Left renal cortex interstitium (tissue), 4 donors: ENCODE measurements at places on chromosomes 12 and 14. TPM values are rescaled to one million over a fixed set of nuclear protein-coding genes. Genes with fewer than 3 reads are reported as not detected.
A peak's percentile ranks its signal among the peaks of the same experiment; 100 is the strongest.

The ASB2 gene
- polyA plus RNA-seq = 0.53 TPM

The C14orf119 gene
- polyA plus RNA-seq = 71.0 TPM

The POTEM gene
- polyA plus RNA-seq = not detected

The DIO2 gene
- 0.58 TPM for polyA plus RNA-seq

The NUMB gene
- 65.1 TPM for polyA plus RNA-seq

DNA sequence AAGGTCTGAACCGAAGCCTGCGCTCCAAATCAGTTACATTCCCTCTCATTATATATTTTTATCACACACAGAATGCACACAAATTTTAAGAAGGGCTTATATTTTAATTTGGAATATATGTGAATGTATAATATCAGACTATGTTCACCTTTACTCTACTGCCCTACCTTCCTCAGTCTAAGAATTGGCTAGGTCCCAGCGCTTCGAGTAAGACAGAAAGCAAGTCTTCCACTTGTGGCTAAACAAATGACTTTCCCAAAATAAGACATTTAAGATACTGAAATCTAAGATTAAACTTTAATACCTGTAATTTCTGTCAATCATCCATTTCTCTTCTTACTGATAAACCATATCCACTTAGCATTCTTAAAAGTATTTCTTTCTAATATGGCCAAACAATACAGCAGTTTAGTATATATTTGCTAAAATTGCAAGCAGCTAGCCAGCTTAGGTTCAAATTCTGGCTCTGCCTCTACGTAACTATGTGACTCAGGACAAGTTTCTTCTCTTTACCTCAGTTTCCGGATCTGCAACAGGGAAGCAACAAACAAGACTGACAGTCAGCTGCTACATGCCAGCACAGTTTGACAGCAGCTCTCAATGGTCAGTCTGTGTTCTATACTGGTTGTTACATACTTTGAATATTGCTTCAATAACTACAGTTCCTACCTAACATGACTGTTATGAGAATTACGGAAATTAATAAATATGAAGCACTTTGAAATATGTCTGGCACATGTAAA is 2.0 kb downstream of the INTS13 start:
- no peak for DNase-seq

DNA sequence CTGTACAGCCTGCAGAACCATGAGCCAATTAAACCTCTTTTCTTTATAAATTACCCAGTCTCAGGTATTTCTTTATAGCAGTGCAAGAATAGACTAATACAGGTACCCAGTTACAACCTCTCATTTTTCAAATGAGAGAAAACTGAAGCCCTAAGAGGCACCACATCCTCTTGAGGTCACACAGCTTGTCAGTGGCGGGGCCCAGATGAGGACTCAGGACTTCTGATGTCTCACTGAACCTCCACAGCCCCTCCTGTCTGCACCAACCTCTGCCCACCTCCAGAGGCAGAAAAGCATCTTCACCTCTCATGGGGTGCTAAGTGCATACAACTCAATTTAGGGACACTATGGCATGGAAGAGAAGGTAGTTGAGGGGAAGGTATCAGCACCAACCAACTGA is 120.7 kb downstream of the CRACR2A start:
- DNase-seq = no peak

DNA sequence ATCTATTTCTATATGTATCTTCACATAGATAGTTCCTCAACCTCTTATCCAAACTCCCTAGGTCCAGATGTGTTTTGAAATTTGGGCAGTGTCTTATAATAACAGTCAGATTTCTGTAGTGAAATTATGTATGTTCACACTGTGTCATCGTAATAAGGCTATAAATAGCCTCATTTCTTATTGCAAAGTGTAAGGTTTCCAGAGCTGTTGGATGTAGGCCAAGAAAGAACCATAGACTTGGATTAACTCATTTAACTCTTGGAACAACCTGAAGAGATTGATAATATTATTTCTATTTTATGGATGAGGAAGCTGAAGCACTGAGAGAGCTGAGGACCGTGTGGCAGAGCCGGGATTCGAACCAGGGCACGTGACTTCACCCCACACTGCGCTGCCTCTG is 49.0 kb upstream of the PIWIL1 start:
- DNase-seq = no peak

- DNase-seq = no peak
Observed at GRCh38 chr12:111316671-111317070, 52.2 kb downstream of the PHETA1 start.

DNA sequence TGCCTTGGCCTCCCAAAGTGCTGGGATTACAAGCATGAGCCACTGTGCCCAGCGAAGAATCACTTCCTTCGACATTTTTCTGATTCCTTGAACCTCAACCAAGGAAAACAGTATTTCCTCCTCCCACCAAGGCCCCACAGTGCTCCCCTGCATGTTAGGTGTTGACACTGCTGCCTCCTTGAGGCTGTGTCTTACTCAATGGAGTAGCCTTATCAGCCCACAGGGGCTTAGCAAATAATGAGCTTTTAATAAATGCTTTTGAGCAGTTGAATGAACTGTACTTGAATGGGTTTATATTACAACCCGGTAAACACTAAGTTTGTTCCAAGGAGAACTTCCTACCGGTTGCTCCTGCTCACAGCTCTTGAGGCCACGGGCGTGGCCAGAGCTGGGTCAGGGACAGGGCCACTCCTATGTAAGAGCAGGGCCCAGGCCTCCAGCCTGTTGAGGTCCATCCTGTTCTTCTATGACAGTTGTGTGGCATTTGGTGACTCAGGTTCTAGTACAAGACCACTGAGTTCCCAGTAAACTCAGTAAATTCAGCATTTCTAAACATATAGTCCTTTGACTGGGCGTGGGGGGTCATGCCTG is 36.8 kb upstream of the TUBA1A start:
- no peak for DNase-seq

- no peak for DNase-seq
Observed at GRCh38 chr12:48773686-48774085, 15.2 kb downstream of the ADCY6 start.

DNA sequence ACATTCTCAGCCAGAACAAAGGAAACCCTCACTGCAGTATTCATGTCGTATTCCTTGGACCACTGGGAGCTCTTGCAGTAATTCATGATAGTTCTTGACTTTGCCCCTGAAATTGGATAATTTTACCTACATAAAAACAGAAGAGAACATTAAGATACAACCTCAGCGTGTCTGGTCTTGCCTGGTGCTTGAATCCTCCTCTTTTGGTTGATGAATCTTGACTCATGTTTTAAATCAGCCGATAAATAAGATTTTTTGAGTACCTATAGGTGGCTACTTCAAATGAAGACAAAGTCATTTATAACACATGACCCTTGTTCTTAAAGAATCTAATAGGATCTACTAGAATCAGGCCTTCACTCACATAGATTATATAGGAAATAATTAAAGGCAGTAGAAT is 221.0 kb downstream of the PTPRO start:
- no peak for DNase-seq

- no peak for DNase-seq
Observed at GRCh38 chr14:21072031-21072473, 1.9 kb downstream of the ARHGEF40 start.

DNA sequence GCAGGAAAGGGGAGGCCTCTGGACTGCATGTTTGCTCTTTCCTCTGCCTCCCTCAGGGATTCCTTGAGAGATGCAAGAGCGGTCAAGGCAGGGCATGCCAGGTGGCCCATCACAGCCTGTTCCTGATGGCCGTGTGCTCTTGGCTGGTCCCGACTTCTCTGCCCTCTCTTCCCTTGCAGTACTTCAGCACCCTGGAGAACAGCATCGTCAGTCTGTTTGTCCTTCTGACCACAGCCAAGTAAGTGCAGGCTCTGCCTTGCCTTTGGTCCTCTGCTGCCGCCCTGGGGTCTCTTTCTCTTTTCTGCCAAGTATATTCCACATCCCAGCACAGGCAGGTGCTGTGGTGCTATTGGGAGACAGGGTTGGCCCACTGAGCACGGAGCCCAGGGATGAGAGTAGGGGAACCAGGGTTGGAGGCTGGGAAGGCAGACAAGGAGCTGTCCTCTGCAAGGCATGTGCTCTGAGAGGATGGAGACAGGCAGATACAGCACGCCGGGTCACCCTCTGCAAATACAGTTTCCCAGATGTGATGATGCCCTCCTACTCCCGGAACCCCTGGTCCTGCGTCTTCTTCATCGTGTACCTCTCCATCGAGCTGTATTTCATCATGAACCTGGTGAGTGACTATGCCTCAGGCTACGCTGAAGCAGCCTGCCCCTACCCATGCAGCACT is 51.9 kb downstream of the TPCN1 start:
- no peak for DNase-seq

DNA sequence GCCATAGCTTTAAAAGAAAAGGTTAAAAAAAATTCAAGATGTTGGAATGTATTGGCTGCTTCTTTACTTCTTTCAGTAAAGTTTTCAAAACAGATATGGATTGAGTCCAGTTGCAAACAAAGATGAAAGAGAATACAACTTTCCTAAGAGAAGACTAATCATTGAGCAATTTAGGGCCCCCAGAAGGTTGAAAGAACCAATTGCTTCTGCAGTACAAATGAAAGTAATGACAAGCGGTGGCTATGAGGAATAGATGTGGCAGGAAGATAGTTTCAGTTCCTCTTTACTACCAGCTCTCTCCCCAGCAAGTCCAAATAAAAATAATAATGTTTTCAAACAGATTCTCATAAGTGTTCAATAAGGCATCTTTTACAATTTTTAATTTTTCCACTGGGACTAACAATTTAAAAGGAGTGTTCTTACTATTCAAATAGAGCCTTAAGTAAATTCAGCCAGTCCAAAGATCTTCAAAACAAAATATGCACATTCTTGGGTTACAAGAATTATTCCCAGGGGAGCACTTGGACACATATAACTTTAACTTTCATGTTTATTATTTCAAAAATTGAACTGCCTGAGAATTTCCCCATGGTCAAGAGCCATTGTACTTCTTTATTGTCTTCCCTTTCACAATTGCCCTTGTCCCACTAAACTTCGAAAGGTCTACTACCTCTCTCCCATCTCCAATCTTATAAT is 62.3 kb upstream of the PPP1R12A start:
- no peak for DNase-seq

- no peak for DNase-seq
Observed at GRCh38 chr12:112097641-112098040, 10.9 kb downstream of the NAA25 start.

DNA sequence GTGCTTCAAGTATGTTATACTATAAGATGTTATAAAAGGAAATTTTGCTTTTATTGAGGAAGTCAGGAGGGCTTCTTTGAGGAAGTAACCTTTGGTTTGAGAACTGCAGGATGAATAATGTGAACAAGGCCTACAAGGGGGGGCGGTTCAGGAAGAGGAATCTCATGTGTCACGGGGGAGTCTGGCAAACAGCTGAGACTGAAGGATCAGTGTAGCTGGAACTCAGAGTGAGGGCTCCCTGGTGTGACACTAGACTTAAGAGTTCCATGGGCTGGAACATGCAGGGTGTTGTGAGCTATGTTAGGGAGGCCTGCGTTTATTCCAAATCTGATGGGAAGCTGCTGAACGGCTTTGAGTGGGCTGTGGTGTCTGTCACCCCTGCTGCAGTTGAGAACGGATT is 62.3 kb downstream of the UNC79 start:
- peak; percentile 9 for DNase-seq

GRCh38 chr14:99100497-99101270 is 171.3 kb downstream of the BCL11B start:
- DNase-seq = no peak

DNA sequence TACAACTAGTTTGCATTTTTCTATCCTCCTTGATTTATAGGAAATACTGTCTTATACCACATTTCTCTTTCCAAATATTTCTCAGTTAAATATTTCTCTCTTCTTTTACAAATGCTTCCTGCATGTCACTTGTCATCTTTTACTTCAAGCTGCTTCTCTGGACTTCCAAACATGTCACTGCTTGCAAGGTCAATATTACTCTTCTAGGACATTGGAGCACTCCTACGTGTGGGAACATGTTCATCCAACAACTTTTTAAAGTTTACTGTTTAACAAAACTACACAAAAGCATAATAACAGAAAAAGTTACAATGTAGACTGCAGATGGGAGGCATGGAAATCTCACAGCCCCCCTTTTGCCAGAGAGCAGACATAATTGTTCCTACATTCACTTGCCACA is 28.5 kb upstream of the CNTN1 start:
- DNase-seq = no peak

DNA sequence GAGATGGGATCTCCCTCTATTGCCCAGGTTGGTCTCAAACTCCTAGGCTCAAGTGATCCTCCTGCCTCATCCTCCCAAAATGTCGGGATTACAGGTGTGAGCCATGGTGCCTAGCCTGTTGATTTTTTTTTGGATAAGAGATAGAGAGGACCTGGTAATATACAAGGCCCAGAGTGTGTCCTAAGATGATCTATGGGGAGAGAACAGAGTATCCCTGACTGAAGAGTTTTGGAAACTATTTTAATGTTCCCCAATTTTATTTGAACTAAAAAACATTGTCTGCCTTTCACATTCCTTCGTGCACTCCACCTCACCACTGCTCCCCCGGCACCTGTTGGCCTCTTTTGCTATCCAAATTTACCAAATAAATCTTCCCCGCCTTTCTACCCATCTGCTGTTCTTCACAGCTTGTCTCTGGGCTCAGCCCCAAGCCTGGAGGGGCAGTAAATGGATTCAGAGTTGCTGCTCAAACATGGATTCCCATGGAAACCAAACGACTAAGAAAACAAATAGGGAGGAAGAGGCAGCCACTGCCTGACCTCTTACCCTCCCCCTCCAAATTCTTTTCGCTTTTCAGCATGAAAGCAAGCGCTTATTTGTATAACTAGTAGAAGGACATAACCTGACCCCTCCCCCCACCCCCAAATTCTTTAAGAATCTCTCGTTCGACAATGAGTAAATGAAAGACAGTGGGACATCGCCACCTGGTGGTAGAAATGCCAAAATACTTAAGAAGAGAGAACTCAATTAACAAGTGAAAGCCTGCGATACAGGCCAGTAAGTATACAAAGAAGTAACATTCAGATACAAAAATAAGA is 22.6 kb downstream of the OR10G3 start:
- peak; percentile 95 for DNase-seq

- DNase-seq = no peak
Observed at GRCh38 chr14:103762036-103762435, 46.4 kb downstream of the ZFYVE21 start.

GRCh38 chr12:115791331-115791730 is 486.2 kb downstream of the MED13L start:
- DNase-seq = no peak

- no peak for DNase-seq
Observed at GRCh38 chr14:89291351-89291940, 125.6 kb downstream of the FOXN3 start.

- DNase-seq = no peak
Observed at GRCh38 chr14:51539571-51540037, 112.1 kb upstream of the FRMD6 start.

- DNase-seq = no peak
Observed at GRCh38 chr14:93936245-93936644, 9.1 kb downstream of the FAM181A start.

GRCh38 chr12:20134652-20135051 is 233.7 kb upstream of the PDE3A start:
- no peak for DNase-seq
